ENCODE measurements at places on chromosomes 1 and 21.

- peak; percentile 74 for DNase-seq
Observed at GRCh38 chr1:22039594-22040285, 12.8 kb upstream of the CDC42 start.

- no peak for DNase-seq
Observed at GRCh38 chr1:187566354-187566753, 737.6 kb downstream of the PLA2G4A start.

- DNase-seq: no peak
Observed at GRCh38 chr1:8496473-8496872, 178.6 kb downstream of the SLC45A1 start.

DNA sequence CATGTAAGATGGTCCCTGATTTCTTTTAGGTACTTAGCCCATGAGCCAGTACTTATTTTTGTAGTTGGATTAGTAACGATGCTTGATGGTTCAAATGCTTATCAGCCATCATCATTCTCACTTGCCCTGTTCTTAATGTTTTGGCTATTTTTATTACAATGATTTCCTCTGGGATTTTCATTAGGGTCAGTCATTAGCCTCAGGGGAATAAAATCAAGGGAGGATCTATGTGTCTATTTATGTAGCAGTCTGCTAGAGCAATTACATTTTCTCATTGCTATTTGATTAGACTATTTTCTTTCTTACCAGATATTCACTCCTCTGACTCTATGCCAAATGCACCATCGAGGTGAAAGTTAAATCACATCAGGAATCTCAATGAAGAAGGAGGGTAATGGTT is 10.9 kb upstream of the CCT8 start:
- DNase-seq: no peak

DNA sequence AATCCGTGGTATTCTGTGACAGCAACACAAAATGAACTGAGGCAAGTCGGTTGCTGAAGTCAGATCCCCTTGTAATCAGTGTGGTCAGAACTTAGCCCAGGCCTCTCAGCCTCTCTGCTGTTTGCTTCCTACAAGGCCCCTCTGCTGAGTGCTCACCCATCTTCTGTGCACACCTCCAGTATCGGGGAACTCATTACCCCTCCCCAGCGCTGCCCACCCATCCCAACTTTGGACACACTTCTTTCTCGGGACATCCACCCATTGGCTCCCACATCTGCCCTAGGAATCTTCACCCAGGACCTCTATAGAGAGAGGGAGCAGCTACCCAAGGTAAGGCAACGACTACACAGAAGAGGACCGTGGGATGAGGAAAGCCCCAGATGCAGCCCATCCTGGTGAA is 217.5 kb downstream of the MATN1 start:
- no peak for DNase-seq

DNA sequence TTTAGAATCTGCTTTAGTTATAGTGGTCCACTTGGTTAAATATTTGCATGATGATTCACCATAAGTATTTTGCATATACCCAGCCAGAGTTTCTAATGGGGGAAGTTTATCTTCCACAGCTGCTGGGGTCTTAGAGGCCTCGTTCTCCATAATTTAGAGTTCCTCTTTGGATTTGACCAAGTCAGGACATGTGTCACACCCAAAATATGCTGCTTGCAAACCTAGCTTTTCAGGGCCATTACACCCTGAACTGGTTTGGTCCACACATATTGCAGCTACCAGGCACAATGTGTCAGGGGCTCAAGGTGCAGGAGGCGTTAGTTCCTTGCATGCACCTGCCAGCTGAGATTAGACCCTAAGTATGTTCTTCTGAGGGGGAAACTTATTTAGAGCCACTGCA is 17.1 kb upstream of the FMO4 start:
- DNase-seq: no peak

GRCh38 chr1:169812131-169812530 is 17.4 kb upstream of the METTL18 start:
- no peak for DNase-seq

DNA sequence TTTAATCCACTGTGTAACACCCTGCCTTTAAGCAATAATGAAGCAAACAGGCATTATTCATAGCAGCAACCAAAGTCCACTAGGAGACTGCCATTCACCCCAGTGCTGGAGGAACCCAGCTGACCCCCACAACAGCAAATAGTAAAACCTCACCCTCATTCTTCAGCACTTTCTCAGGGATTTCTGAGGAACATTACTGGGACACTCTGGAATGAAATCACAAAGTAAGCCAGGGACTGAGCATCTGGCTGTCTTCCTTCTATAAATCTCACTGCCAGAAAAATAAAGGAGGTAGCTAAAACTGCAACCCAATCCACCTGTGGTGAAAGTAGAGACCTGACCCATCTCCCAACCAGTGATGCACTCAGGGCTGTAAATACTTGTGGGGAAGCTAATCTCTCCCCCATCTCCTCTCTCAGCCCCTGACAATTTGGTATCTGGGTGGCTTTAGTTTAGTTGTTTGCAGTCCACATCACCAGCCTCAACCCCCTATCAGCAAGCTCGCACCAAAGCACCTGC is 47.1 kb downstream of the COL6A1 start:
- no peak for DNase-seq

DNA sequence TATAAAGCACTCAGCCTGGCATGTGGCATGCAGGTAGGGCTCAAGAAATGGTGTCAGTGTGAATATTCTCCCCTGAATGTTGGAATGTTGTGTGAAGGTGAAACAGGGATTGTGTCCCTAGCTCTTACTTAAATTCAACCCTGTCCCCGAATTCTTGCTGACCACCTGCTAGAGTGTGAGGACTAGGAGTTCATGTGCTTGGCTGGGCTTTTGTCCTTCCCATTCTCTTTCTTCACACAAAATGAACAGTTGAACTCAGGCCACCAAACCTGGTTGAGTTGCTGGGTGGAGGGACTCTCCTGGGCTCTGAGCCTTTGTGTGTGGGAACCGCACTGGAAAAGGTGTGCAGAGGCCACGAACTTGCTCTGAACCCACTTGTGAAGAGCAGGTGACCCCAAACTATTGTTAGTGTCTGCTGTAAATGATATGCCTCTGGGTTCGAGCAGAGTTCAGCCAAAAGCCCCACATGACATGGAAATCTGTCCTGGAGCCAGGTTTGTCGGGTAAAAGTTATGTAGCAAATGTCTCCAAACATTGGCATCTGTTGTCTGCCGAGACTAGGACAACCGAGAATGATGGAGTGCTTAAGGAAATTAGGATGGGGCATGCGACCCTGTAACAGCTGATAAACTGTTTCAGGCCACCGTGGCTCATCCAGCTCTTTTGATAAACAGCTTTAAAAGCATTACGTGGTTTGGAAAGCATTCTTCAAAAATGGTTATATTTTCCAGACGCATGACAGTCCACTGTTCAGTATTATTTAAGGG is 144.2 kb downstream of the DHRS3 start:
- no peak for DNase-seq

GRCh38 chr1:14136152-14136763 is 436.3 kb downstream of the PRDM2 start:
- no peak for DNase-seq

DNA sequence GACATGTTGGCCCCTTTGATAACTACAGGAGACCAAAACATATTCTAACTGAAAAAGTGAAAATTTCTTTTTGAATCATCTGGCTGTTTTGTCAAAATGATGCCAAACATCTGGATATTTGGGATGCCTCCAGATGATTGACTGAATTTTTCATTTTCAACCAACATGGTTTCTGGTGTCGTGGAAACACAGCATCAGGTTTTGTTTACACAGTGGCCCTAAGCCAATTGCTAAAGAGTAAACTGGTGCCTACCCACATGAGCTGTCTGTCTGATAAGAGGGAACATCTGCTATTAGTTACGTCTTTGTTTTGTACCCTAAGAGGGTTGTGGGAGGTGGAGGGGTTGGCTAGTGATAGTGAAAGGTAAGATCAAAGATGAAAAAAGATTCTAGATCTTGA is 204.8 kb downstream of the KCNK2 start:
- no peak for DNase-seq

DNA sequence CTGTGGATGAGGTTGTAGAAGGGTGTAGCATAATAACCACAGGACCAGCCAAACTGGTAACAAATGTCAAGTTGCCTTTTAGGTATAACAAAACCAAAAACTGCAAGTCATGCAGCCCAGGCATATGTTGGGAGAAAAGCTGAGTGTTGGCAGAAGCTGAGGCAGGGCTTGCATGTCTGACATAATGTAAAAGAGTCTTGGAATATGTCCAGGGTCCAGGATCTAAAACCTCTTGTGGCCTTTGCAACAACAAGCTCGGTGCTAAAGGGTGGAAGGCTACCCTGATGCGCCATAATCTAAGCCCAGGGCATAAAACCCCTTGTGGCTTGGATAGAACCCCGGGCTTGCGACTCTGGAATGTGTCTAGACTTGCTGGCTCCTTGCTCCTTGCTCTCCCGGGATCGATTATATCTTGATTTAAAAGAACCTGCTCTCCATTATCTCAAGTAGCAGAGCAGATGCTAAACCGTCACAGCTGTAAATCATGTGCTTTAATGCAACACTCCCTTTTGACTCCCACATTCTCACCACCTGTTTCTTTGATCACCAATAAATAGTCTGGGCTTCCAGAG is 26.5 kb upstream of the SLC35A3 start:
- DNase-seq: no peak

- no peak for DNase-seq
Observed at GRCh38 chr1:205324781-205325180, 3.2 kb upstream of the NUAK2 start.

DNA sequence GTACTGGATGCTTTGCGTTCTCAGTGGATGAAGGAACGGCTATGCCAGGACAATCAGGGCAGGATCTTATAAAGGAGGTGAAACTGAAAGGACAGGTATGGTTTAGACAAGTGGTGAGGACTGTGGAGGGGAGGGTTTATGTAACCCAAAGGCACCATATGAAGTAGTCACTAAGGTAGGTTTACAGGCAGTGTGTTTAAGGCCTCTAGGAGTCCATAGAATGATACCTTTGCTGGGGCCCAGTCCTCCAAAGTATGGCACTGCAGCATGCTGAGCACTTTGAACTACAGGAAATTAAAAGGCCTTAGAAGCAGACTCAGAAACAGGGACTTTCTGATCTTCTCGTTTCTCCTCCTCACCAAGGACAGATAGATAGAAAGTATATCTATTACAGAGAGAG is 304.7 kb upstream of the USP25 start:
- no peak for DNase-seq

DNA sequence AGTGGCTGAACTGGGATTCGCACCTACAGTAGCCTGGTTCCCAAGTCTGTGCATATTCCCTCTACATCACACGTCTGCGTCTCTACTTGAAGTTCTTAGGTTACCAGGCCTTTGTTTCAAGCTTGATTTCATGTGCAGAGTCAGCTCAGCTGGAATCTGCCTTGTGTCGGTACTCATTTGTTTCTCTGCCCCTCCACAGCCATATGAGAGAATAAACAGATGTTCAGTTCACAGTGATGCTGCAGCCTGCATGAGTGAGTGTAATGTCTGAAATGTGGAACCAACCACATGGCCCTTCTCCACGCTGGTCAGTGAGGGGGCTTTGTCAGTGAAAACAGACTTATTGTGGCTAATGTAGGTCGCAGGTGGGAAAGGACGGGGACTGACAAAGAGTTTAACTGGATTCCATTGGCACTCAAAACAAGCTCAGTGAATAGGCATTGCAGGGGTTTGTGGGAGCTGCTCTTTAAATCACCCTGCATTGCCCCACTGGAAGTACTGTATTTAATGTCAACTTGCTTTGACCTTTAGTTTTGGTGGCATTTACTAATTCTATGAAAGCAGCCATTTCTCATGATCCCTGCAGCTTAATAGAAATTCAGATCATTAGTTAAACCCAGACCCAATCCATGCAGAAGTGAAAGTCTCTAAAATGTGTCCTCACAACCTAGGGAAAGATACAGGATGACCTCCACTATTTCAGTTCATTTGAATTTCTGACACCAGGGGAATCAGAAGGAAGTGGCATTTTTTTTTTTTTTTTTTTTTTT is 136.4 kb upstream of the FAM78B start:
- no peak for DNase-seq

DNA sequence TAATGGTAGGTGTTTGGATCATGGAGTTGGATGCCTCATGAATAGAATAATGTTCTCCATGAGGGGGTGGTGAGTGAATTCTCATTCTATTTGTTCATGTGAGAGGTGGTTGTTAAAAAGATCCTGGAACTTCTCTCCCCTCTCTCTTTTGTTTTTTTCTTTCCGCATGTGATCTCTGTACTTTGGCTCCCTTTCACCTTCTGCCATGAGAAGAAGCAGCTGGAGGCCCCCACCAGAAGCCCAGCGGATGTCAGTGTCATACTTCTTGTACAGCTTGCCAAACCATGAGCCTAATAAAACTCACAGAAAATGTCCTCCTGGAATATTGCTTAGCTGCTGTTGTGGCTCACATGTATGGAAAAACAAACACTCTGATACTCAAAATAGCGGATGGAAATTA is 1212.3 kb upstream of the NCAM2 start:
- DNase-seq: no peak

DNA sequence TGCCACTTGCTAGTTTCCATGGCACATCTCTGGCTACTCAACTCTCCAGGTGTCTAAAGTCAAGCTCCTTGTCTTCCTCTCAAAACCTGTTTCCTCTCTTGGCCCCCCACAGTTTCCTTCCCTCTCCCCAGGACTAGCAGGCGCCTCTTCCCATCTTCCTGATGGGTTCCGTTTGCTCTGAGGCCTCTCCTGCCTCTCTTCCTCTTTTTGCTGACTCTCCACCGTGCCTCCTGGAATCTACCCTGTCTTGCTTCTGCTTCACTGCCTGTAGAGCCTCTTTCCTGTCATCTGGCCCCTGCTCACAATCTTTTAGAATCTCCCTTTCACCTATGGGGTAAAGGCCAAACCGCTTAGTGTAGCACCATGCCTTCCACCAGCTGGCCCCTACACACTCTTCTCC is 21.8 kb upstream of the LHX4 start:
- DNase-seq: no peak

GRCh38 chr1:214566158-214567104 is 15.0 kb upstream of the PTPN14 start:
- DNase-seq: no peak

GRCh38 chr1:56831871-56832693 is 12.9 kb upstream of the FYB2 start:
- peak; percentile 16 for DNase-seq

Data from activated CD8-positive, alpha-beta memory T cell treated with anti-CD3 and anti-CD28 coated beads for 1 hour (primary cell).